ENCODE measurements at places on chromosomes 12 and 14.

DNA sequence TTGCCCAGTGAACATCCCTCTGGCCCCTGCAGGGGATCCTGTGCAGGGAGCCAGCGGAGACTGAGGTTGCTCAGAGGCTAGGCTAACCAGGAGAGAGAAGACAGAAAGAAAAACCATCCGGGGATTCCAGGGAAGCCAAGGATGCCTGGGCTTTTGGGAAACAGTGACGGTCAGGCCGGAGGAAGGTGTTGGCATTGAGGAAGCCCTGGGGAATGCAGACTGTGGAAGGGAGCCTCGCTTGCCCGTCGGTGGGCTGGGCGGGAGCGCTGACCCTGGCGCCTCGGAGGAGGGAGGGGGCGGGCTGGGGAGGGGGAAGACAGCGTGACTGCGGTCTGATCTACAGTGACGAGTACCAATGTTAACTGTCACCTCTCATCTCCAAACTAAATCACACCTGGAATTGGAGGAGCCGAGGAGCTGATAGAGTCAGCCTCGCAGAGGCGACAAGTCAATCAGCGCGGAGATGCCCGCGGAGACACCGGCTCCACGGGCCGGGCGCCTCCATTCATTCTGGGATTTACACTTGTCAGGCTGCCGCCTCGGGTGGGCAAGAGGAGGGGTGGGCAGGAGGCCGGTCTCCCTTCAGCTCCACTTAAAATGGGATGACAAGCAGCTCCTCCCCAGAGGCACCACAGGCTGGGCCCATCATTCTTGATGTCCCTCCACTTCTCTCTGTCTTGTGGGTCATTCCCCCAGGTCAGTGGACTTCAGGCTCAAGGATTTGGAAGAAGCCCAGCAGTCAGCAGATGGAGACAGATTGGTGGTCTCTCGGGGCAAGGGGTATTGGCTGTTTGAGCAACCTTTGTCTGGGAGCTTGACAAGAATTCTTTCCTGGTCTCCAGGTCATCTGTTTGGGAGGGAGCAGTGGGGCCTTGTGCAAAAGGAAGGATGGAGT is 20.4 kb upstream of the GPATCH2L start:
- DNase-seq = no peak

DNA sequence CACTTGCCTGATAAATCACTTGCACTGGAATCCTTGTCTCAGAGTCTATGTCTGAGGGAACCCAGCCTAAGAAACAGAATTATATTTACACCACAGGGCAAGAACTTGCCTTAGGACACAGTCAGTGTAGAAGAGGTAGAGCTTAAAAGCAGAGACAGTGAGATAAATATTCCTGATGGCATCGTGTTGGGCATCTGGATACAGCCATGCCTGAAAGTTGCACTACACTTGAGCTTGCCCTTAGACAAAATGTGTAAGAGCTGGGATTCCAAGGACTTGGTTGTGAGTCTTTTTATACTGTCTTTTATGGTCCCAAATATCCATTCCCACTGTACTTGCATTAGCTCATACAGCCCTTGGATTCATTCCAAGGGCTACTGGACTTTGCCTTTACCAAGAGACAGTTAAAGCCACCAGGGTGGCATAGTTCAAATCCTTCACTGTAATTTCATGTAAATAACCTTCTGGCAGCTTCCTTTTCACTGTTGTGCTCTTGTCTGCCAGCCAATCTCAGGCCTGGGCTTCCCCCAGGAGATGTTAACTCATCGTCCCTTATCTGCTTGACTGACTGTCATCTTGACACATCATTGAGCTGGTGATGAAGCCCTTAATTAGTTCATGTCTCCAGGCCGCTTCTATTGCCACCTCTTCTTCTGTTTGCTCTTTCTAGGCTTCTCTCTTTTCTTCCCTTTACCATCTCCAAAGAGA is 577.9 kb upstream of the TBX3 start:
- DNase-seq = no peak

DNA sequence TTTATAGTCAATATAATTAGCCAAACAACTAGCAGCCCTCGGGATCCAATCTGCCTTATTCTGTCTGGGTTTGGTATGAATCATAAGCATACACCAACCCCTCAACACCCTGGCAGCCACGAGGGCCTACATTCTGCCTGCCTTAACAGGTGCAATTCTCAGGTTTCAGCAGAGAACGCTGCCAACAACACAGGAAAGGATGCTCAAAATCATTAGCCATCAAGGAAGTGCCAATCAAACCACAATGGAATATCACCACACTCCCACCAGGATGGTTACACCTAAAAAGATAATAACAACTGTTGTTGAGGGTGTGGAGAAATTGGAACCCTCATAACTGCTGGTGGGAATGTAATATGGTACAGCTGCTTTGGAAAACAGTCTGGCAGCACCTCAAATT is 122.8 kb downstream of the TTC7B start:
- no peak for DNase-seq

- DNase-seq = no peak
Observed at GRCh38 chr14:22405201-22405600, 183.8 kb downstream of the DAD1 start.

- DNase-seq = no peak
Observed at GRCh38 chr12:93612776-93613175, 40.3 kb downstream of the SOCS2 start.

- no peak for DNase-seq
Observed at GRCh38 chr12:93547778-93548177, 24.7 kb upstream of the SOCS2 start.

- no peak for DNase-seq
Observed at GRCh38 chr12:44689587-44689986, 186.5 kb downstream of the NELL2 start.
